HAP-1 (cell line): ENCODE measurements at places on chromosomes 6 and 20.
A peak's percentile ranks its signal among the peaks of the same experiment; 100 is the strongest.

DNA sequence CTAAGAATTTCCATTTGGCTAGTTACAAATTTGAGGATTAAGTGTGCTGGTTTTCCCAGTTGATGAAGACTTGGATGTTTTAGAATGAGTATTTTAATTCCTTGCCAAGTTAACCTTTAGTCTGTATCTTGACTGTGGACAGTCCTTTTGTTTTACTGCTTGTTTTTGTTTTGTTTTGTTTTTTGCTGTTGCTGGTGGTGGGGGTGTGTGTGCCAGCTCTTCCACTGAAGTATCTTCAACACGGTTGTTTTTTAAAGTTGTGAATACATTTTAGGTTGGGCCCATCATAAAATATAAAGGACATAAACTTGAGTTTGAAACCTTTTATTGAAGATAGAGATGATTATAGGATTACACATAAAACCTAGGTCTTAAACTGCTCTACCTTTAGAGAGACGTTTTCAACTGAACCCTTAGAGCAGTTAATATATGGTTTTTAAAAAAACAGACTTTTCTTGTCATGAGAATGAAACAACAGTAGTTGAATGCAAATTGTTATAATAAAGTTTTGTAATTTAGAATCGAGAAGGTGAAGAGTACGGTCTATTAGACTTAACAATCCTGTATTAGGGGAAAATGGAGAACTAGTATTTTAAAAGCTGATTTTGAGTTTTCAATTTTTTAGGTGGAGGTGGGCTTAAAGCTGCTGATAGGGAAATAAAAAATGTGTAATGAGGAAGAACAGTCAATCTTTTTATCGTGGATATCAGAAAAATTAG, 4.0 kb downstream of the QKI start:
- DNase-seq, result no peak

- no peak for DNase-seq
These were observed 42.1 kb downstream of the NUDT3 start for GRCh38 chr6:34350137-34350933.

GRCh38 chr6:36383606-36384005, 3.9 kb downstream of the ETV7 start:
- DNase-seq, result no peak

- DNase-seq, result no peak
These were observed 33.9 kb upstream of the ZBTB24 start for GRCh38 chr6:109516929-109517328.

DNA sequence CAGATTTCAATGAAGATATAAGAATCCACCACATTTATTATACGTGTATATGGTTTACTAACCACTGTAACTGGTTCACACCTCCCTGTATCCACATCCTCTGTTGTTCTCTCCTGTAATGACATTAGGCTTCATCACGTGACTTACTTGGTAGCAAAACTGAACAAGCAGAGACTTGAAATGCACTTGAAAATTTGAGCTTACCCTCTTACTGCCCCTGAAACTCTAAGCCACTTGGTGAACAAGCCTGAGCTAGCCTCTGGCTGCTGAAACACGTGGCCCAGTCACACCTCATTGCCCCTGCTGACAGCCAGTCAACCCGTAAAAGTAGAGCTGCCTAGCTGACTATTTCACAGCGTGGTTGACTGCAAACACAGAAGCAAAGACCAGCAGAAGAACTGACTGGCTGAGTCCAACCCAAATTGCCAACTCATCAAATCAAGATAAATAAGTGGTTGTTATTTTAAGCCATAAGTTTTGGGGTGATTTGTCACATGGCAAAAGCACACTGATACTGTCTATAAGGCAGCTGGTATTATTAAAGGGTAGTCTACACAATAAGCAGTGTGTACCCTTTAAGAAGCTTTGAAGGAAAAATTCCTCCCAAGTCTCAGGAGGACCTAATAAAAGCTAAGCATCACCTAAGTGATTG, 109.0 kb downstream of the RALGAPA2 start:
- DNase-seq, result no peak

DNA sequence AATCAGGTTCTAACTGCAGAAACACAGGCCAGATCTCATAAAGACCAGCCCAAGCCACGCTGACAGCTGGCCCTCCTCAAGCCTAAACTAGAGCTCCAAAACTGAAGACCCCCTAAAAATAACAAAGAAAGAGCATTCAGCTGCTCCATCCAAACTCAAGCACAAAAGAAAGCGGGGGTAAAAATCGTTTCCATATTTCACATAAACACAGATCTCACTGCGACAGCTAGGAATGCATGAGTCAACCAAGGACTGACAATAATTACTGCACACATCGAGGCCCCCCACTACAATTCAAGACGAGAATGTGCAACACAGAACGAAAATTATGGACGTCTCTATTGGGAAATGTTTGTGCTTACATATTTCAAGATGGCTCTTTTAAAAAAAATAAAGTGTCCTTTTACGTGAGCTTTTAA, 31.1 kb downstream of the CNKSR3 start:
- no peak for DNase-seq

DNA sequence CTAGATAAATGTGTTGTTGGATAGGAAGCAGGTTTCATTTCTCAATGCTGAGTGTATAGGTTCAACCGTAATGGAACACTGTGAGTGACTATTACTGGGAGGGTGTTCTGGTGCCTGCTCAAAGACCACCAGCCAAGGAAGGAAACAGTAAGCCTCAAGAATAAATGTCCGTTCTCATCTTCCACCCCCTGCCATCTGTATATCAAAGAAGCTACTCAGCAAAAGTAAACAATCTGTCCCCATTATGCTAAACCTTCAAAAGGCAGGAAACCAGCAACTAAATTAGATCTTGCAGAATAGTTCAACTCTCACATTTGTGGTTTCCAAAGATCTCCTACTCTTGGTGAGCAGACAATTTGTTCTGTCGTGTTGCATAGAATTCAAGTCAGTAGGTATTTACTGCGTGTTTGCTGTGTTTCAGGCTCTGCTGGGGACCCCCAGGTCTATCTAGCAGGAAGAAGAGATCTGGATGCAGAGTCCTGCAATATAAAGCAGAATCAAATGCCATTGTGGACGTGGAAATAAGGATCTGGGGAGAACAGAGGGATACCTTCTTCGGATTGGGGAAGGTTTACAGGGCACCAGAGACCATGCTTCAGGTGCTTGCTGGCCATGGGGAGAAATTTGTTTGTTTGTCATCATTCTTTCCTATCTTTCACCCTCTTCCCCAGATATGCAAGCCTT, 87.3 kb downstream of the SCML4 start:
- DNase-seq, result no peak

- DNase-seq, result no peak
These were observed 47.7 kb downstream of the GJA10 start for GRCh38 chr6:89941763-89942497.

DNA sequence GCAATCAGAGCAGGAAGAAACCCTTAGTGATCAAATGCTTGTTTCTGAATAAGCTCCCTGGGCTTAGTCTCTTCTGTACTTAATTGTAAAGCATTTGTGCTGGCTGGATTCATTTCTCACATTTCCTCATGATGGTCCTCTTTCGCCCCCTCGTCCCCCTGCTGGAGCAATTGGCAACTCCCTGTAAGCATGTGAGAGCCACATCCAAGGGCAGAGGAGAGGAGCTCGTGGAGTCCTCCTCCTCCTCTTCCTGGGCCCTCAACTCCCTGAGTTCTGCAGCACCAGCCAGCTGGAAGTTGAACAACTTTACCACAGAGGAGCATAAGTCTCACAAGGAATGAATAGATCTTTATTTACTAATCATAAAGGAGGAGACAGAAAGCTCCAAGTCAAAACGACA, 12.6 kb downstream of the ANKEF1 start:
- peak; percentile 38 for DNase-seq

DNA sequence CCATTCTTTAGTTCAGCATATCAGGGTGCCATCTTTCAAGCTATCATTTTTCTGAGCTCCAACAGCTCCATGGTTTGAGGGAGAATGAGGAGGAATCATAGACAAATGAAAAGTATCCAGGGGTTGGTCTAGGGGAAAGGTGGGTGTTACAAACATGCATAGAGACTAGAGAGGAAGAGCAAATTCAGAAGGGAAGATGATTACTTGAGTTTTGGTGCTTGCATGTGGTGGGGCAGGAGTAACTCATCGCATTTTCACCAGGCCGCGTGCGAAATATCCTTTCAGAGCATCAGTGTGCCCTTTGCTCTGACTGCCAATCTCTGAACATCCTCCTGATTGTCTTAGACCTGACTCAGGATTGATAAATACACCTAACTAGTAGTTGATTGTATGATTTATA, 7.7 kb upstream of the BICRAL start:
- no peak for DNase-seq

DNA sequence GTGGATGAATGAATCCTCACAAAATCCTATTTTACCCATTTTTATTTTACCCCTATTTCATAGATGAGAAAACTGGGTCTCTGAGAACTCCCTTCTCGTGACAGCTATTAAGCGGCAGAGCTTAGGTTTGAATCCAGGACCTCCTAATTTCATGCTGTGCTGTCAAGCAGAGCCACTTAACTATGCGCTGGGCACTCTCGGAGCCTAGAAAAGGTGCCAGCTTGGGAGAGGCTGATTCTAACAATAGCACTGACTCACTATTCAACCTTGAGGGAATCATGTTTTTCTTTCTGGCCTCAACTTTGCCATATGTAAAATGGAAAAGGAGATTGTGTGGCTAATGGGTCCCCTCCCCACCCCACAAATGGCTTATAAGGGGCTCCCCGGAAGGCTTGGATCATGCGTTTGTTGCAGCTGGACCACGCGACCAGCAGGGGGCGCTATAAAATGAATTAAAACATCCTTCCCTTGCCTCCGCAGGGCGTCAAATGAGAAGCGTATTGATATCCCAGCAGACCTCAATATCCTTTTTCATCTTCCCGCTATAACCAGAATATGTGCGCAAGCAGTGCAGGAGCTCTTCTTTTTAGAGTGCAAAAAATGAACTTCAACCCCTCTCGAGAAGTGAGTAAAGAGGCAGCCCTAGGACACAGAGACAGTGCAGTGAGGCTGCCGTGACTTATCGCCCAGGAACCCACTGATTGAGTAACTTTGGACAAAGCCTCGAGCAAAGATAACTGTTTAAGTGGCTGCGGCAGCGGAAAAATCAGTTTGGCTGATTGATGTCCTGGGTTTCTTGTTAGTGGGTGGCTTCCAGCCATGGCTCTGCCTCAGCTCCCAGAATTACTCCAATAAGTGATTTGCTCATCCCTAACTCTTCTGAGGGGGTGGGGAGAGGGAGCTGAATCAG, 12.8 kb upstream of the PDYN start:
- peak; percentile 17 for DNase-seq

- DNase-seq, result no peak
These were observed 68.5 kb upstream of the NFATC2 start for GRCh38 chr20:51610761-51611624.

GRCh38 chr6:24408719-24409410, 6.1 kb downstream of the MRS2 start:
- no peak for DNase-seq

- DNase-seq, result no peak
These were observed 337.9 kb downstream of the TAF4 start for GRCh38 chr20:61727761-61728160.

DNA sequence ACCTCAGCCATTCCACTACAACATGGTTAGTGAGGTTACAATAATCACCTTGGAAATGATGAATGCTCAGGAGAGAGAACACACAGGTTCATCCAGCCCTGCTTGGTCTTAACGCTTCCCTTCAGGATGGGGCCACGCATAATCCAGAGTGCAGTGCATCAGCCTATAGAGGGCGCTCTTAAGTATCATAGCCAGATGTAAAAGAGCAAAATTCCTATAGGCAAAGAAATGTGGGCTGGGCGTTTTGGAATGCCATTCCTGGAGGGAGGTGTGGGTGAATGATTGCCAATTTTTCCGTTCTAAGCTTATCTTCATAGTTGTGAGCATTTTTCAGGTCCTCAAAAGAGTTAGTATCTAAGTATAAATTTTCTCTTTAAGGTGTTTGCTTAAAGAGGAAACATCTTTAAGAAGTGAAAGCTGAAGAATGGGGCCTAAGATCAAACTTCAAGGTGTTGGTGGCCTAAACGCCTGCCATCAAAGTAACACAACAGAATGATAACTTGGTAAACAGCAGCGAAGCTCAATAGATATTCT, 1.8 kb downstream of the RIPOR2 start:
- peak; percentile 53 for DNase-seq

- no peak for DNase-seq
These were observed 183.6 kb downstream of the EPHA7 start for GRCh38 chr6:93235775-93236174.

- DNase-seq, result no peak
These were observed 942.5 kb upstream of the CITED2 start for GRCh38 chr6:140316966-140317365.

- no peak for DNase-seq
These were observed 32.8 kb downstream of the PSMB9 start for GRCh38 chr6:32886681-32887383.

- no peak for DNase-seq
These were observed 869.9 kb downstream of the KIF16B start for GRCh38 chr20:15703171-15703911.

GRCh38 chr6:163705923-163706322, 291.4 kb downstream of the QKI start:
- DNase-seq, result no peak

DNA sequence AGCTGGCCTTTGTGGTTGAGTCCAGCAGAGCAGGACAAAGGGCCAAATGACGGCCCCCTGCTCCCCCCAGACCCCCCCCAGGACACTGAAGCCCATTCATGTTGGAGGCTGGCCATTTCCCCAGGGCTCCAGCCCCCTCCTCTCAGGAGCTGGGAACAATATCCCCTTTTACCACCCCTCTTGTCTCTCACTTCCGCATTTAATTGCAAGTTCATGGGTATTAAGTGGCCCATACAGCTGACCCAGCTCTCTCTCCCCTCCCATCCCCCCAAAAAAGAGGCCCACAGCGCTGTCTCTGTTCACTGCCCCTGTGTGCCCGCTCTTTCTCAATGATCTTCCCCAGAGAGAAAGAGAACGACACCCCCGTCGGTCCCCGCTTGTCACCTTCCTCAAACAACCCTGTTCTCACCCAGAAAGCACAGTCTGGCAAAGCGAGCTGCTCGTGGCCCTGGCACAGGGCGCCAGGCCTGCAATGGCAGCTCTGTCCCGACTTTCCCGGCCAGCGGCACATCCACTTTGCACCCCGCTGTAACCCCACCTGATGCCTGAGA, 30.4 kb downstream of the PREX1 start:
- no peak for DNase-seq

GRCh38 chr6:32244946-32245398, 21.1 kb upstream of the NOTCH4 start:
- peak; percentile 53 for DNase-seq

GRCh38 chr6:134152767-134153485, 100.5 kb upstream of the SLC2A12 start:
- DNase-seq, result no peak

DNA sequence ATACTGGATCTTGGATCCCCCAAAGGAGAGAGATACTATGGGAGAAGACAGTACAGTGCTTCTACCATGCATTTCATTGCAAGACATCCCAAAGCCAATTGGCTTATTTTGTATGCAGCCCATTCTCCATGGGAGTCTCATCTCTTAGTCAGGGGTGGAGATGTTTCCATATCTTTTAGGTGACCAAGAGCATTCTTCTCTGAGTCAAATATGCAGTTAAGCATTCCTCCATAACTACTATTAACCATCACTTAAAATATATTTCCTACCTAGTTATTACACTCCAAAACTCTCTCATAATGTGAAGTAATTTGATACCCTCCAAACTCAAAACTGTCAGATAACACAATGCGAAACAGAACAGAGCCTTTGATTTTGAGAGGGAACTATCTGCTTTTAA, 542.6 kb downstream of the HDGFL1 start:
- no peak for DNase-seq
